ENCODE measurements at places on chromosomes 6 and 20.

- DNase-seq = no peak
These were observed 68.6 kb downstream of the SGK1 start for GRCh38 chr6:134249239-134249758.

DNA sequence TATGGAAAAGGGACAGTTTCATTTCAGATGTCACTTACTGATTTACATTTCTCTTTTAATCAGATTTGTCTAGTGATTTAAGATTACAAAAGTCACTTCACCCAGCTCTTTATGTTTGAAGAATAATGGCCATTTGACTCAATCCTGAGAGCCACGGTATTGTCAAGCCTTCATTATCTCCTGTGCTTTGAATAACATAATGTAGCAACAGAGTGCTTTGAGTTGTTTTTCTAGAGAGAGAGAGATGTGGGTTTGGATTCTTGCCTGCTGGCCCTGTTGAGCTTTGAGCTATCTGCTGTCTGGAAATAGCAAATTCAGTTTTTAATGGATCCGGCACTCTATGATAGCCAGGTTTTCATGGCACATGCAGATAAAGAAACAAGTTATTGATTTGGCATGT, 478.4 kb upstream of the SOX4 start:
- no peak for DNase-seq

DNA sequence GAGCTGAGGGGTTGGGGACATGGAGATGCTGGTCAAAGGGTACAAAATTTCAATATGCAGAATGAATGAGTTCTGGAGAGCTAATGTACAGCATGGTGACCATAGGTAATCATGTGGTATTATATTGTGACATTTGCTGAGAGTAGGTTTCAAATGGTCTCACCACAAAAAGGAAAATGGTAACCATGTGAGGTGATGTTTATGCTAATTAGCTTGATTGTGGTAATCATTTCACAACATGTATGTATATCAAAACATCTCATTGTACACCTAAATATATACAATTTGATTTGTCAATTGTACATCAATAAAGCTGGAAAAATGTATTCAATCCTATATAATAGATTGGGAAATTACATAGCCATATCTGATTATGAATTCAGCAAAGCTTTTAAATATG, 29.5 kb upstream of the TMEM14A start:
- DNase-seq = no peak

DNA sequence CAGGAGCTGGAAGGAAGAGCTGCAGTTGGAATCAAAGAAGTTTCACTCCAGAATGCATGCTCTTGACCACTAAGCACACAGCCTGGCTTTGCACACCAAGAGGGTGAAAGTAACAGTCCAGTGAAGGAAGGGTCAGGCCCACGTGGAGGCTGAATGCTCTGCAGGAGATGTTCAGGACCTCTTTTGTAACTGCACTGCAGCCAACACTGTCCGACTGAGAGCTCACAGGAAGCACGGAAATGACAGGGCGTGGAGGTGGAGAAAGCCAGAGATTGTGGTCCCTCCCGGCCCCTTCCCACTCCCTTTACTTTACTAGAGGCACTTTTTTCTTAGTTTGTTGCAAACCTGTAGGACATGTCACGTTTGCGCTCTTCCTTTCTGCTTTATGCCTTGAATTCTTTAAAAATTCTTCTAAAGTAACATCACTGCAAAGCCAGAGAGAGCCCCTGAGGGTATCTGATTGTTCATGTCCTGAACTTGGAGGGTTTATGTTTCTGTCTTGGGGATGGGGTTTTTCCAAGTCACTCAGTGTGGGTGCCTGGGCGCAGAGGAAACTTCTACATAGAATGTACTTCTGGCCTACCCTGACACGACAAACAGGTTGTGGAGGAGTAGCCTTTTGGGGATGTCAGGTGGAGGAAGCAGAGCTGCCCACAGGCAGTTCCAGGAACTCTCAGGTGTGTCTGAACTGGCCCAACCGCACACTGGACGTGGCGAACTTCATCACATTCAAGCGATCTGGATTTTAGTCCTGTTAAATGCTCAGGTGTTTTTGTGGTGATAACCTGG, 40.9 kb downstream of the JAG1 start:
- DNase-seq = no peak

- DNase-seq = no peak
These were observed 51.2 kb upstream of the RNF24 start for GRCh38 chr20:4066551-4066950.

DNA sequence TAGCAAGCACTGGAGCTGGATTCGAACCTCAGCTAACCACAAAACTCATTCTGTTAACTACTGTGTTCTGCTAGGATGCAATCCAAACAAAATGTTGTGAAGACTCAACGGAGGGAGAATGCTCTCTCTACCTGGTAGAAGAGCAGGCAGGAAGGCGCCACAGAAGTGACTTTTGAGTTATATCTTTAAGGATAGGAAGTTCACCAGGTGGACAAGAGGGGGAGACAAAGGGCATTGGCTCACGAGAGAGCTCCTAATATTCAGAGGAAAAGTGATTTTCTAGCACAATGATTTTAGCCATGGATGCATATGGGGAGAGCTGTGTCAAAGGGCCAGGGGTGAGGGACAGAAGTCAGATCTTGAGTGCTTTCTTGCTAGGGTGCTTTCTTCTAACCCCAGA, 108.4 kb upstream of the MAFB start:
- no peak for DNase-seq

- peak; percentile 25 for DNase-seq
These were observed 818 bp upstream of the MDGA1 start for GRCh38 chr6:37698264-37699137.

- DNase-seq = no peak
These were observed 131.4 kb upstream of the EPHA7 start for GRCh38 chr6:93550551-93551276.

GRCh38 chr6:37717836-37718251, 20.2 kb upstream of the MDGA1 start:
- DNase-seq = no peak
